Hematopoietic multipotent progenitor cell treated with erythropoietin and hydrocortisone succinate and interleukin-3 and kit ligand, for 17 days (in vitro differentiated cells): ENCODE measurements at places on chromosomes 5 and 9.

GRCh38 chr9:114278881-114279570, 43.9 kb upstream of the ORM1 start:
- no peak for DNase-seq

GRCh38 chr9:129703667-129704355, 38.4 kb downstream of the PRRX2 start:
- no peak for DNase-seq

- peak; percentile 93 for DNase-seq
Observed at GRCh38 chr9:129863059-129863690, 27.9 kb downstream of the USP20 start.

DNA sequence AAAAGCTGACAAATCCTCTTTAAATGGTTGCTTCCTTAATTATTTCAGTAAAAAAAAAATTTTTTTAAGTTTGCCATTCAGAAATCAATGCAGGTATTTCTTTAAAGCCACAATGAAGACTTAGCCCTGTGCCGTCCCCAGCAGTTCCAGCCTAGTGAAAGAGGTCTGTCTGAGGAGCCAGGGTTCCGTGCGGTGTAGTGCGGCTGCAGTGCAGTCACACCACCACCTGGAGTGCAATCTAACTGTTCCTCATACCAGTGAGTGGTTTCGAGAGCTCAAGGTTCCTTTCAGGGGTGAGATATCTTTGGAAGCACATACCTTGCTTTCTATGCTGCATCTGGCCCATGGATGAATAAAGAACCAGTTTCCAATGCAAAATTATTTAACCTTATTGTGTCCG, 87.5 kb downstream of the FANCC start:
- DNase-seq, result no peak

- DNase-seq, result no peak
Observed at GRCh38 chr9:17137566-17137965, 2.7 kb downstream of the CNTLN start.

GRCh38 chr5:52134013-52134650, 653.6 kb upstream of the ITGA1 start:
- DNase-seq, result no peak

DNA sequence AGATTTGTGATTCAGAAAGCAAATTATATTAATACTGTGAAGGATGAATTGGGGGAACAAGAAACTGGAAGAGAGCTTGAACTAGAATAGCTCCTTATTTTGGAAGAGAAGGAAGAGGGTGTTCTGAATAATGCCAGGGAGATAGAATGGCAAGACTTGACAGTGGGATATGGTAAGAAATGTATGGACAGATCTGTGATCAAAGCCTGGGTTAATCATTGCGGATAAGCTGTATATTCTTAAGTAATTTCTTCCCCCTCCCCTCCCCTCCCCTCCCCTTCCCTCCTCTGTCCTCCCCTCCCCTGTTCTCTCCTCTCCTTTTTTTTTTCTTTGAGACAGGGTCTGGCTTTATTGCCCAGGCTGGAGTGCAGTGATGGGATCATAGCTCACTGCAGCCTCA, 10.1 kb upstream of the IL6ST start:
- DNase-seq, result no peak

DNA sequence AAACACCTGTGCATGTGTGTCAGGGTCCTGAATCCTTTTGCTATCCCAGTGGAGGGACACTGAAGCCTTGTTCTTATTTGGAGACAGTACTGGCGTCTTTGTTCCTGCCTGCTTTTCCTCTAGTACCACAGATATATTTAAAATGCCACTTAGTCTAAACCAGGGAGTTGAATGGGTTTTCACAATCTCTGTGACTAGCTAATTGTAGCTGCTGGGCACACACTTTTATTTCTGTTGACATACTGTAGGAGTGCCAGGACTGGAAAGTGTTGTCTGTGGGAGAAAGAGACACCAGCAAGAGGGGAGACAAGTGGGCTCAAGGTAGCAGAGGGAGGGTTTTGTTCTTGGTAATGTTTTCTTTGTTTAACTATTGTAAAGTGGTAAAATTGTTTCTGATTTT, 174.0 kb upstream of the SV2C start:
- DNase-seq, result no peak

GRCh38 chr5:134964359-134965270, 3.1 kb upstream of the CATSPER3 start:
- DNase-seq, result no peak

DNA sequence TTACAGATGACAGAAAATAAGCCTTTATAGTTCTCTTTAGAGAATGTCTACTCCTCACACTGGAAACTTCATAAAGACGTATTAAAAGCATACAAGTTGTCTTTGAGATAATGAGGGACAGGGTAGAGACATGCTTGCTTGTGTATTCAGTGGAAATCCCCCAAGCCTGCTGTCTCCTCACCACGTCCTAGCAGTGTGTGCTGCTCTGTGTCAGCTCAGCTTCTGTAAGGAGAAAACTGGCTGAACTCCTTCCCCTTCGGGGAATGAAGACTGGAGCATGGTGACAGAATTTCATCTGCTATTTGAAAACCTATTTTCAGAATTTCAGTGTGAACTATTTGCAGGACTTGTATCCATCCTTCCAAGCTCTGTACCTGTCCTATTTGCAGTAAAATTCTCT, 9.4 kb downstream of the OR2V2 start:
- DNase-seq, result no peak
